ENCODE measurements at places on chromosomes 13 and 19. TPM values are rescaled to one million over a fixed set of nuclear protein-coding genes. Genes with fewer than 3 reads are reported as not detected.

CERS1 gene
- total RNA-seq, result 21.2 TPM

SRRM5 gene
- not detected for total RNA-seq

ADGRE1 gene
- not detected for total RNA-seq

IZUMO2 gene
- total RNA-seq, result not detected

FUT2 gene
- total RNA-seq, result under 0.01 TPM

MCEMP1 gene
- total RNA-seq, result not detected

TNFRSF19 gene
- 10.2 TPM for total RNA-seq

FCAR gene
- total RNA-seq, result 0.41 TPM

LACC1 gene
- 9.4 TPM for total RNA-seq

GIPR gene
- 0.41 TPM for total RNA-seq

CKAP2 gene
- total RNA-seq, result 20.8 TPM

LYPD5 gene
- total RNA-seq, result 2.0 TPM

DENND1C gene
- not detected for total RNA-seq

LGI4 gene
- total RNA-seq, result 9.0 TPM

FBN3 gene
- 28.1 TPM for total RNA-seq

TNNT1 gene
- 2.4 TPM for total RNA-seq

UBAC2 gene
- 42.4 TPM for total RNA-seq

TEX101 gene
- not detected for total RNA-seq
